OCI-M1 (cell line): ENCODE measurements at places on chromosomes 6 and 20.

DNA sequence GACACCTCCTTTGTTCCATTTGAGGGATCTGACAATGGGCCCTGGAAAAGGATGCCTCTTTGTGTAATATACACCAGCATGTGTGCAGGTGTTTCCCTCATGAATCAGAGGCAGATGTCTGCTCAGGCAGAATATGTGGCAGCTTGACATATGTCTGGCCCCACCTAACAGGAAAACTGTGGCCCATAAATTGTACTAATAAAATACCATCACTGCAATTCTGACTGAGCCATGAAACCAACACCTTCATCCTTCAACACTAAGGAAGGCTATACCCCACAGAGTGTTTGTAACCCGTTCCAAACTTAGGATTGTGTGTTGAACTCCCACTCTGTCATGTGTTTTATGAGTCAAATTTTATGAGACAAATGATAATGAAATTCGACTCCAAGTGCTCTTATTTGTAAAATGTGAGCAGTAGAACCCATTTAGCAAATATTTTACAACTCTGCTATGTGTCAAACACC lies 22.7 kb downstream of the LAMA4 start:
- DNase-seq = no peak

GRCh38 chr6:126716826-126717509 lies 377.1 kb downstream of the CENPW start:
- no peak for DNase-seq

- DNase-seq = no peak
Observed at GRCh38 chr6:73932866-73933265, 236.9 kb downstream of the CD109 start.

DNA sequence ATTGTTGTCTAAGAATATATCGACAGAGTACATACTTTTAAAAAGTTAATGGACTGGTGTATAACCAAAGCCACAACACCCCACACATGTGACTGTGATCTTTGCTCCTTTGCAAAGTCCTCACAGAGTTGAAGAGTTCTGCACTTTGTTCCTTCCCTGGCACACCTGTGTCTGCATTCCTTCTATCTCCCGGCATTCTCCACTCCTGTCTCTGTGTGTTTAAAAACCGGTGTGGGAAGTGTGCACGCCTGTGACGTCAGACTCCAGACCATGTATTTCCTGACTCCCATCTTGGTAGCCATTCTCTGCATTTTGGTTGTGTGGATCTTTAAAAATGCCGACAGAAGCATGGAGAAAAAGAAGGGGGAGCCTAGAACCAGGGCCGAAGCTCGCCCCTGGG lies at the start of gene IYD:
Gene IYD (plus strand): TSS at position 251 of the 400 bp plus-strand sequence. CDS start 20 bp downstream, at position 271.
- no peak for DNase-seq

- DNase-seq = peak; percentile 26
Observed at GRCh38 chr6:124423621-124424020, 538.6 kb upstream of the RNF217 start.

GRCh38 chr20:41889126-41889843 lies 271.1 kb upstream of the CHD6 start:
- peak; percentile 12 for DNase-seq

DNA sequence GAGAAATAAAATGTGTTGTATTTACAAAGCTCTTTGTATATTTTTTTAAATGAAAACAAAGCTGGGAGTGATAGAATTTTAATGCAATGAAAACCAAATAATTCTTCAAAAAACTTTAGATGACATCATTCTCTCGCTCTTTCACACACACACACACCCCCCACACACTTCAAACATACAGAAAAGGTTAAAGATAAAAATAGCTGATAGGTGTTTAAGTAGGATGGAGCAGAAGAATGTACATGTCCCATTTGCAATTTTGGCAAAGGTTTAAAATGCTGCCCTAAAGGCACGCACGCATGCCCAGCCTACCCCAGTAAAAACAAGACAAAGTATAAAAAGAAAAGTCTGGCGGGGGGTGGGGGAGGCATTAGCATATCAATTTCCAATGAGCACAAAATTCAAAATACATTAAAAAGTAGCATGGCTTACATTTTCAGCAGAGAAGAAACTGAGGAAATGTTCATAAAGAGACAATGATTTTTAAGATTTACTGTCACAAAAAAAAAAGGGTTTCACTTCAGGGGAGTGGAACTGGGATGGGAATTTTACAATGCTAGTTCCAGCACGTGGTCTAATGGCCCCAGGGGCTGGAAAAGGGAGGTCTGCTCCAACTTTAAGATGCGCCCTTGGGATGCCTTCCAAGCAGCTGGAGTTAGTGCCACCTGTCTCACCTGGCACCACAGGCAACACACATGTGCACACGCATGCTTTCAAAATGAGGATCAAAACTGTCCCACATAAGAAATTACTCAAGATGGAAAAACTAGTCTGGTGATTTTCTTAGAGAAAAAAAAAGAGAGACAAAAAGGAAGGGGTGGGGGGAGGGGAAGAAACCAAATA lies 55.1 kb upstream of the NFATC2 start:
- no peak for DNase-seq

DNA sequence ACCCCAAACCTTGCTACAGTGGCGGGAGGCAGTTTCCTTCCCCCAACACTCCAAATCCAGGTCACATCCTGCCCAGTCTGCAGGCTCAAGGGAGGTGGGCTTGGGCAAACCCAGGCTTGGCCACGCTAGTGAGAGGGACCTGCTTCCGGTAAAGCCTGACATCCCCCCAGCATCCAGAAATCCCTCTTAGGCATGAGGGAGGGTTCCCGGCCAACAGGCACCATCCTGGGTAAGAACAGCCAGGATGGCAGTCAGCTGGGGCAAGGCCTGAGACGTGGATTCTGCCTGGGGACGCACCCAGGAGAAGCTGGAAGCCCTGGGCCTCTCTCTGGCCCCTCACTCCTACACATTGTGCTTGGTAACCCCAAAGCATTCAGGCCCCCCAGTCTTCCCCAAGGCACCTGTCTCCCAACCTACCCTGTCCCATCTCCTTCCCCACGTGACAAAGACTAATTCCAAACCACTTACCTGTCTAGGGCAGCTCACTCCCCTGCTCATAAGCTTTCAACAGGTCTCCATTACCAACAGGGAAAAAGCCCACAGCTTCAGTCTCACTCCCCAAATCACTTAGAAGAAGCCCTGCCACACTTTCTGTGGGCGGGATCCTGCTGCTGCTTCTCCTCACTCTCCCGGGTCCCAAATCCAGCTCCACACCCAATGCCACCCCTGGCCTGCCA lies 2.1 kb downstream of the C20orf144 start:
- no peak for DNase-seq

GRCh38 chr20:61387954-61388348 lies 135.9 kb downstream of the CDH4 start:
- no peak for DNase-seq
